ENCODE measurements at places on chromosomes 3 and 15.
A peak's percentile ranks its signal among the peaks of the same experiment; 100 is the strongest.

DNA sequence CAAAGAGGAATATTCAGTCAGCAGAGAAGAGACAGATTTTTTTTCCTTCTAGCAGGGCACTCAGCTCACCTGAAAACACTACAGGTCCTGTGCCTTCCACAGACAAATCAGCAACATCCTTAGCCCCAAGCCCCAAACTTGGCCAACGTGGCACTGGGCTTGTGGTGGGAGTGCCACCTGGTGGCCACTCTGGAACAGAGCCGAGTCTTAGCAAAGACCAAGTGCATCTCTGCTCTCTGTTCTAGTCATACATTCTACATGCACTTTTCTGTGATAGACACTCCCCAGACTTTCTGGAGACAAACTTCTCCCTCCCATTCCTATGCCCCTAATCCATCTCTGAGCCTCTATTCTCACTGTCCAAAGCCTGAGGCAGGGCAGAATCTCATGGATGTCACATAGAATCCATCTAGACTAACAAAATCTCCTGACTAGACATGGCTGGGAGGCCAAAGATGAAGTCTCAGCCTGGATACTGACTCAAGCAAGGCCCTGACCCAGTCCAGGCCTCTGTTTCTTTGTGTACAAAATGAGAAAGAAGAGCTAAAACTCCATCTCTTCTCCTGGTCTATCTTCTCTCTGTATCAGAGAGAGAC, 5.1 kb upstream of the SEMA7A start:
- DNase-seq = peak; percentile 79

DNA sequence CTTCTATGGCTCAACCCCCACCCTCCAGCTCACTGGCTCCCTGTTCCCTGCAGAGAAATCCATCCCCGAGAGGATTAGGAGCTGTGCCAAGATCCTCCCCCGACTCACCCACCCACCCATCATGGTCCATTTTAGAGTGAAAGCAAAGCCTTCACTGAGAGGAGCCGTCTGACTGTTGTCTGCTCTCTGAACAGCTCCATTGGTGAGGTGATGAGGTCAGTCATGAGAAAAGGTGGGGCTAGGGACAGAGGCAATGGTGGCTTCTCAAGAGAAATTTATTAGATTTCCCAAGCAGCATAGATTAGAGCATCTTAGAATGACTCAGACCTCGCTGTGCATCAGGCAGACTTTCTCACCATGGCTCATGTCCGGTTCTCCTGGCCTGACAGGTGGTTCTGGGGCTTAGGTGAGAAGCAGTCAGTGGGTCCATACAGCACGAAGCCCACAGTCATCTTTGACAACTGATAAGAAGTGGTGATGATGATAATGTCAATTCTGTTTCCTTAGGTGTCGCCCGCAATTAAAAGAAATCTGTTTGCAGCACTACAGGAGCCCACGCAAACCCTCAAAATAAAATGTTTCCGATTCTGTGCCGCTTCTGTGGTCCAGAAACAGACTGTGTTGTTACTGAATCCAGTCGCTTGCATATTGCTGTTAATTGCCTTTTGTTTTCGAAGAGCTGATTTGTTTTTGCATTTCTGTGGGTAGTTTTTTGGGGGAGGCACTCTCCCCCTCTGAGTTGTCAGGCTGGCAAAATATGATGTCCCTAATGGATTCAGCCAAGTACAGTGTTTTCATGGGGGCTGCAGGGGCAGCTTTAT, 24.8 kb upstream of the RHO start:
- no peak for DNase-seq

- DNase-seq = no peak
These were observed 116.6 kb downstream of the TOP2B start for GRCh38 chr3:25547943-25548674.

DNA sequence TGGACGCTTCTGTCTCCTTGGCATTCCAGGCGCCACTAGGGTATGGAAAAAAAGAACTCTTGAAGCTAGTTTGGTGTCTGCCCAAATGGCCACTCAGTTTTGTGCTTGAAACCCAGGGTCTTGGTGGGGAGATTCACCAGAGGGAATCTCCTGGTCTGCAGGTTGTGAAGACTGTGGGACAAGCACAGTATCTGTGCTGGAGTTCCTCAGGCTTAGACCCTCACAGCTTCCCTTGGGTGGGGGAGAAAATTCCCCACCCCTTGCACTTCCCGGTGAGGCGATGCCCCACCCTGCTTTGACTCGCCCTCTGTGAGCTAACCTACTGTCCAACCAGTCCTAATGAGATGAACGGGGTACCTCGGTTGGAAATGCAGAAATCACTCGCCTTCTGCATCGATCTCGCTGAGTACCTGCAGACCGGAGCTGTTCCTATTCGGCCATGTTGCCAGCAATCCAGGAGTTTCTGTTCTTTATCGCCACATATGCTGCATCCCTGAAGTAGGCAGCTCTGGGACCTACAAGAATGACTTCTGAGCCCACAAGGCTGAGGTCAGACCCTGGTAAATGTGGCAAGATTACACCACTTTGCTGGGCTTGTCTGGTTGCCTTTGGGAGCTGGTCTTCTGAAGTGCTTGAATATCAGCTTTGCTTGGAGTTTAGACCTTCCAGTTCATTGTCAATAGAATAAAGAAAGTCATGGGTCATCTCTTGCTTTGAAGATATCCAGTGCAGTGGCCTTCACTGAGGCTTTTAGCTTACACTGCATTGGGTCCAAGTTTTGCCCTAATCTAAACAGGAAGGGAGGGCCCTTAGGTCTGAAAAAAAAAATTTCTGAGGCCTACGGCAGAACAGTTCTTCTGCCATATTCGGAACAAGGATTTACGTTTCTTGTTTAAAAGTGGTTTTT, 51.0 kb downstream of the SLC2A2 start:
- no peak for DNase-seq

DNA sequence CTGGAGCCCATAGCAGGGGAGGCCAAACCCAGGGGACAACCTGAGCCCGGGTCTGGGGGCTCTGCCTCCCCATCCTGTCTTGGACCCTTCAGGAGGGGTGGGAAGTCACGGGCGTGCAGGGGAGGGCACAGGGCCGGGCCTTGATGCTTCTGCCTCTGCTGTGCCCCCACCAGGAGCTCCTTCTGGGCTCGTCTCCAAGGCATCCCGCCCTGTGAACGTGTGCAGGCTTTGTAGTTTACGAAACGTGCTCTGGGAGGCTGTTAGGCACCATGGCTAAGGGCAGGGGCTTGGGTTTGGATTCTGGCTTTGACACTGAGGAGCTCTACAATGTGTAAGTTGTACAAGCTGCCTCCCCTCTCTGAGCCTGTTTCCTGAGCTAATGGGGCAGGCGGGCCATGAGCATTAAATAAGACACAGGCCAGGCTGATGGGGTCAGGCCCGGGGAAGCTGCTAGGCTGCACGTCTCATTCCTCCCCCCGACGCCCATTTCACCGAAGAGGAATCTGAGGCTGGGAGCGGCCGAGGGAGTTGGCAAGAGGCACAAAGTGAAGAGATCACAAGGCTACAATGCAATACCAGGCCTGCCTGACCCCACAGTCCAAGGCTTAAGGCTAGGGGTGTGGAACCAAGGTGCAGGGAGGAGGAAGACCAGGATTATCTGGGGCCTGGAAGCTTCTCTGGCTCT, 19.6 kb downstream of the PLXND1 start:
- DNase-seq = no peak

- DNase-seq = no peak
These were observed 6.8 kb downstream of the PLA2G4F start for GRCh38 chr15:42149493-42150218.

- DNase-seq = no peak
These were observed 225.3 kb downstream of the FOXP1 start for GRCh38 chr3:71358243-71358642.

DNA sequence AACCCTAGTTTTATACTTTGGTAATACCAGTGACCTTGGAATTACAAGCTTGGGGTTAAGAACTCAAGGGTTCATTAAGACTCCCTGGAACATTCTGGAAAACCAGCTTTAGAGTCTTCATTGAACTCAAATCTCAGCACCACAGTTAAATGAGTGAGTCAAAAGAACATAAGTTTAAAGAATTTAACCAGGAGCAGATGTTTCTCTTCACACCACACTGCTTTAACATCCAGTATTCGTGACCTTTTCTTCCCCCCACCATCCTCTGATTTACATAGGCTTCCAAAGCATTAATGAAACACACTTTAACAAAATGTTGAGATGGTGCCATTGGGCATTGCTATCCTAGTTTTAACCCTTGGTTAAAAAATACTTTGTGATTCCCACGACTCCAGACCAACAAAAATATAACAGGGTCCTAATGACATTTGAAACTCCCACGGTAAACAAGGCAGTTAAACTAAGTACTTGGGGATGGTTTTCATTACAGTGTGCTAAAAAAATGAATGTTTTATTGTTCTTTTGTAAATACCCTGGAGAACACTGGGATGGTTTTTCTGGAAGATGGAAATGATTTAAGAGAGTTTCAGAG, 123.9 kb downstream of the OXNAD1 start:
- no peak for DNase-seq

GRCh38 chr3:21170964-21171363, 580.0 kb downstream of the ZNF385D start:
- no peak for DNase-seq

- DNase-seq = no peak
These were observed 888.1 kb downstream of the PDCD6IP start for GRCh38 chr3:34686541-34686940.

GRCh38 chr3:160012108-160012507, 23.5 kb downstream of the IL12A start:
- peak; percentile 26 for DNase-seq

- no peak for DNase-seq
These were observed 159.8 kb upstream of the MITF start for GRCh38 chr3:69579306-69580041.

GRCh38 chr3:13308380-13308801, 111.7 kb downstream of the NUP210 start:
- peak; percentile 28 for DNase-seq

DNA sequence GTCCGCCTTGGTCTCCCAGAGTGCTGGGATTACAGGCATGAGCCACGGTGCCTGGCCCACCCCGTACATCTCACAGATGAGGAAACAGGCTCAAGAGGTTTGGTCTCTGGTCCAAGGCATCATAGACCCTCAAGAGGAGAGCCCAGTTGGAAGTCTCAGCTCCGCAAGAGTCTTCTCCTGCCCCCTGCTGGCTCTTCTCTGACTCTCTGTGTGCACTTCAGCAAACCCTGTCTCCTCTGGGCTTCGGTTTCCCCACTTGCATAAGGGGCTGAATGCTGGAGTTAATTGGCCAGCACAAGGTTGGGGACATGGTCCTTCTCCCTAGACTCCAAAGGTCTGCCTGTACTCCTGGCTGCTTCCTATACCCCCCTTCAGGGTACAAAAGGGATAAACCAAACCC, 3.9 kb downstream of the MST1R start:
- no peak for DNase-seq

DNA sequence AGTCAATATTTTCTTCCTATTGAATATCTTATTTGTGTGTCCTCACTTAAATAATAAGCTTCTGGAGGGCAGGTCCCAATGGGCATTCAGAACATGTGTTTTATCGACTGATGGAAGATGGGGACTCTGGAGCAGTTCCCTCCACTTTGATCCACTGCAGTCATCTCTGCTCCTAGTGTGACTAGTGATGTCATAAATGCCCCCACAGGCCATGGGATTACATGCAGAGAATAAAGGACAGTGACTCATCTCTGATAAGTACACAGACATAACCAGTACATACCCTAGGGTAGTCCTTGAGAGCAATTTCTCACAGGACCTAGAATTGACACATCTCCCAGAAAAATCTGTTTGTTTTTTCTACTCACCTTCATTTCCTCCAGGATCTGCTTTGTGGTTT, 49.4 kb upstream of the FMN1 start:
- peak; percentile 28 for DNase-seq

- DNase-seq = no peak
These were observed 30.6 kb upstream of the MECOM start for GRCh38 chr3:169694117-169694516.

GRCh38 chr3:133479895-133480669, 80.2 kb downstream of the BFSP2 start:
- DNase-seq = no peak

DNA sequence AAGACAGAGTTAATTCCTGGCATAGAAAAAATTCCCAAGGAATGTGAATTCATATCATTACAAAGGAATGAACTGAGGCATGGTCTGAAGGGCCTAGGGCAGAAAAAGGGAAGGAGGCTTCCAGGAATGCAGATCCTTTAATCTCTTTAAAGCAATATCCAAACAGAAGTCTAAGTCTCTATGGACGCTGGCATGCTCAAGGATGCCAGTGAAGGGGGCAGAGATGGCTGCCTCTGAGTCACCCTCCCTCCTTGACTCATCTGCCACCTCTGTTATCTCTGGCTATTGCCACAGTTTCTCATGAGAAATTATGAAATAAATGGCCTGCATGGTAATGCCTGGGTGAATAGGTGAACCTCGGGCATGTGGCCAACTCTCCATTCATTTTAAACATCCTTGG, 96.3 kb upstream of the BCL6 start:
- DNase-seq = no peak

DNA sequence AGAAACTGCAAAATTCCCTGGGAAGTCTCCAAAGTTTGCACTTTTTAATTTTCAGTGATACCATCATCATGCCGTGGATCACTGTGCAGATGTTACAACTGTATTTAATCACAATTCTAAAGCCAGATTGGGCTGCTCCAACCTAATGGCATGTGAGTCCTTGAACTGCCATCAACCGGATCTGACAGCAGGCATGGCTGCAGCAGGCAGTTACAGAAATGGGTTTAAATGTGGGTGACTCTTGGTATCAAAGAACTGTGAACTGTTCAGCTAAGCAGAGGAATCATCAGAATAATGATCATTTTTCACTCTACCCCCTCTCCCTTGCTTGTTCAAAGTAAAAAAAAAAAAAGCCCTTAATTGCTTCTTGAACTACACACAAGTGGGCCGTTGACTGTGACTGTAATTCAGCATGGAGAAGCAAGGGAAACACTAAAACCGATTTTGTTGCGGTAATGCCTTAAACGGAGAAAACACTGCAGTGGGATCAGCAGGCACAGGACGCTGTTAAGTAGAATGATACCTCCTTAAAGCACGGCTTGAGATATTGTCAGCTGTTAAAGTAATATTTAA, 152.4 kb downstream of the RORA start:
- DNase-seq = no peak

DNA sequence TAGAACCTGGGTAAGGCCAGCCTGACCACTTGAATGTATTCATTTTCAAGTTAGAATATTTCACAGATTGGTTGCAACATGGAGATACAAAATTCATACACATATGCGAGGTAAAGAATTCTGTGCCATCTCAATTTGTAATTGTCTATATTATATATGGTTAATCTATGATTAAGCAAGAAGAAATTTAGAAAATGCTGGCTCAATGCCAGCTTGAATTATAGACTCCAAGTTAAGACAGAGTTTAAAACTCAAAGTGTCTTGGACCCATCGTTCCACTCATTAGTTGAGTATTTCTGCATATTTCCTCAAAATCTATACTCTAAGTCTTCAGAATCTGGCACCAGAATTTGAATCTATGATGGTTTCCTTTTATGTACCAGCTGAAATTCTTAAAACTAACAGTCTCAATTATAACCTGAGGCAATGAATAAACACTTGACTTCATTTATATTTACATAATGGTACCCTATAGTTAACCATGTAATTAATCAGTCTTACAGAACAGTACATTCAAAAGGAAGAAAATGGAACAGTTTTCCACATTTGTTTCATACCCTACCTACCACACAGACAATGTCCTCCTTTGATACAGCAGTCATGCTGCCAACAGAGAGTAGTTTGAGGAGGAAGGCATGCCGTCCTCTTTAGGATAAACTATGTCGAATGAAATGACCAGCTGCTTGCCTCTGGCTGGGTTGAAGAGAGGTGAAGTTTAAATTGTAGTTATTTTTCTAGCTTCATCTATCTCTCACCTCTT, 95.7 kb downstream of the CD47 start:
- no peak for DNase-seq

- DNase-seq = no peak
These were observed 10.5 kb downstream of the ADIPOQ start for GRCh38 chr3:186852994-186853393.
